ENCODE measurements at places on chromosomes 4 and X.

- DNase-seq: no peak
Measured at GRCh38 chr4:38364383-38364963, 299.5 kb upstream of the KLF3 start.

- no peak for DNase-seq
Measured at GRCh38 chrX:590693-591404, 39.7 kb upstream of the SHOX start.

DNA sequence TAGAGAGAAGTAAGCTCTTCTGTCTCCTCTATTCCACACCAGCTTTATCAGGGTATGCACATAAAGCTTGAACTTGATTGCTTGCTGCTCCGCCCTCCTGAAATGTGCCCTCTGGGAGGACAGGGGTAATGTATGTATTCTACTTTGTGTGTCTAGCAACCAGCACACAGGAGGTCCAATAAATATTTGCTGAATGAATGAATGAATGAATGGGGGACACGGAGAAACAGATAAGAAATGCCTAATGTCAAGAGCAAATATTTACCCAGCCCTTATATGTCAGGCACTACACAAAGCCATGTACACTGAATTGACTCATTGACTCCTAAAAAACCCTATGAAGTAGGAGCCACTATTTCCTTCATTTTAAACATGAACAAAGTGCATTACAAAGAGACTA lies 2.3 kb upstream of the MSL3 start:
- no peak for DNase-seq

DNA sequence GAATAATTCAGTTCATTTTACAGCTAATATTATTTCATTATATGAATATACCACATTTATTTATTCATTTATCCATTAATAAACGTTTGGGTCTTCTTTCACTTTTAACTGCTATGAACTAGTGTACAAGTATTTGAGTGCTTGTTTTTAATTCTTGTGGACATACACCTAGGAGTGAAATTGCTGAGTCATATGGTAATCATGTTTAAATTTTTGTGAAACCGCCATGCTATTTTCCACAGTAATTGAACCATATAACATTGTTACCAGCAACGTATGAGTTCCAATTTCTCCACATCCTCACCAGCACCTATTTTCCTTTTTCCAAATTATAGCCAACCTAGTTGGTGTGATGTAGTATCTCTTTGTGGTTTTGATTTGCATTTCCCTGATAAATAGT lies 388.2 kb downstream of the MAGEE1 start:
- no peak for DNase-seq

DNA sequence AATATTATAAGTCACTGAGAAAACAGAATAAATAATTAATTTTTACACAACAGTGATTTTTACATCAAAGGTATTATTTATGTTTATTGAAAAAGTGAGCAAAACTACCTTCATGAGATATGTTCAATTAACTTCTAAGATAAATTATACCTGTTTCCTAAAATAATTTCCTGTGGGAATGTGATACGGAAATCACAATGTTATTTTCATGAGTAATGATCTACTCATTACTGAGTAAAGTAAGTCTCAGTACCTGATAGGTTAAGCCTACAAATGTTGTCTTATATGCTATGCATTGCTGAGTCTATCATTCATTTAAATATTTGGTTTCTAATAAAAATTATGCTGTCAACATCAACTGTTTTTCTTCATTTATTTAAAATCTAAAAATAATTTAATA lies 324.0 kb downstream of the STPG2 start:
- DNase-seq: no peak

DNA sequence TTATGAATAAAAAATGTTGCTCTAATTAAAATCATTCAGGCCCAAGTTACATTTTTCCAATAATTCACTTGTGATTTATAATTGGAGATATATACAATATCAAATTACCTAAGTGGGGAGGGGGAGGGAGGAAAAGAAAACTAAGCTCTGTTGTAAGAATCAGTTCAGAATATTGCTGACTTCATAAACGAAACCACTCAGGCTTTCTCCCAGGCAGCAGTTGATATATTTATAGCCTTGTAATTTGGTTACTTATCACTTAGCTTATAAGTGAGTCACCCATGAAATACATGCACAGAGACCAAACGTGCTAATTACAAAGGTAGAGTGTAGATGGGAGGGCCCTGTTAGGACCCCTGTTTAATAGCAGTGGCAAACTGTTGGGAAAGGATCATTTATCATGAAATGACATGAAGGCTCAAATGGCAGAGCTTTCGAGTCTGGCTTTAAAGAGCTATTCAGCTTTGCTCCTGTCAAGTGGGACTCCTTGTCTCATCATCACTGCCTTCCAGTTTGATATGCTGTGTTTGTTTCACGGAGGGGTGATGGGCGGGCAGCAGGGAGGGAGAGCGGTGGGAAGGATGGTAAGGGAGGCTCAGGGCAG lies 105.6 kb upstream of the PGRMC2 start:
- peak; percentile 78 for DNase-seq

DNA sequence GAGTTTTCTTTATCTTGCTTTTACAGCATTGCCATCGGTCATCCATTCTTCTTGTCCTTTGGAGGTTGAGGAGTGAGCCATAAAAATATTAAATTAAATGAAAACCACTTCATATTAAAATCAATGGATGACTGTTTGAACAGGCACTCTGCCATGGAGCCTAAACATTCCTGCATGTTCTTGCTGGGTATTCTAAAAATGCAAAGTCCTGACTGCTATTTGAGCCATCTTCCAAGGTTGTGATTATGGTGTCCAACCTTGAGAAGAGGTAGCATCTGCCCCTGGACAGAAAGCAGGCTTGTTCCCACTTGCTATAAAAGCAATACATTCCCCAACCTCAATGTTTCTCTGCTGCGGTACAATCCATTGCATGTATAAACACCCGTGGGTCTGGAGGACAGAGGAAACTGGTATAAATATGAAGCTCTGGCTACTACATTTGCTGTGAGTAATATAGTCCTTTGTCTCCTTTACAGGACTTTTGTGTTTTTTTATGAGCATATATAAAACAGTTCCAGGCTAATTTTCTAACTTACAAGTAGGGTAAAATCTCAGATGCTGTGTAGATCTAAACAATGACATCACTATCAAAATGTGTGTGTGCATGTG lies 70.9 kb upstream of the FAT4 start:
- peak; percentile 7 for DNase-seq

GRCh38 chr4:25092139-25092538 lies 61.4 kb upstream of the LGI2 start:
- no peak for DNase-seq

DNA sequence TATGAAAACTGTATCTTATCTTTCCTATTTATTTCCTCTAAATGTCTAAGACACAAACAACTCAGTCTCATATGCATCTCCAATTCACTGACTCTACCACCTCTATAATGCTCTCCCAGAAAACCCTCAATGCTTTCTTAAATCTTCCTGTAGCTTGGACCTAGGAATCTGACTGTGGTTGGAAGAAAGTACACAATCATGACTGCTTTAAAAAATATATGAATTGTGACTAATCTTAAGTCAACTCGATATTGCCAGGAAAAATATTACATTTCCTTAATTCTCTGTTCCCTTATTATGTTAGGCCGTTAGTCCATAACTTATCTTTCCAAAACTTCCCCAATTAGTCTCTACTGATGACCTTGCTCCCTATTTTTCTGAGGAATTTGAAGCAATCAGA lies 87.0 kb downstream of the SPCS3 start:
- no peak for DNase-seq

GRCh38 chr4:5757536-5757935 lies 46.5 kb downstream of the EVC start:
- no peak for DNase-seq

- DNase-seq: no peak
Measured at GRCh38 chr4:25449688-25450087, 72.6 kb downstream of the ANAPC4 start.

DNA sequence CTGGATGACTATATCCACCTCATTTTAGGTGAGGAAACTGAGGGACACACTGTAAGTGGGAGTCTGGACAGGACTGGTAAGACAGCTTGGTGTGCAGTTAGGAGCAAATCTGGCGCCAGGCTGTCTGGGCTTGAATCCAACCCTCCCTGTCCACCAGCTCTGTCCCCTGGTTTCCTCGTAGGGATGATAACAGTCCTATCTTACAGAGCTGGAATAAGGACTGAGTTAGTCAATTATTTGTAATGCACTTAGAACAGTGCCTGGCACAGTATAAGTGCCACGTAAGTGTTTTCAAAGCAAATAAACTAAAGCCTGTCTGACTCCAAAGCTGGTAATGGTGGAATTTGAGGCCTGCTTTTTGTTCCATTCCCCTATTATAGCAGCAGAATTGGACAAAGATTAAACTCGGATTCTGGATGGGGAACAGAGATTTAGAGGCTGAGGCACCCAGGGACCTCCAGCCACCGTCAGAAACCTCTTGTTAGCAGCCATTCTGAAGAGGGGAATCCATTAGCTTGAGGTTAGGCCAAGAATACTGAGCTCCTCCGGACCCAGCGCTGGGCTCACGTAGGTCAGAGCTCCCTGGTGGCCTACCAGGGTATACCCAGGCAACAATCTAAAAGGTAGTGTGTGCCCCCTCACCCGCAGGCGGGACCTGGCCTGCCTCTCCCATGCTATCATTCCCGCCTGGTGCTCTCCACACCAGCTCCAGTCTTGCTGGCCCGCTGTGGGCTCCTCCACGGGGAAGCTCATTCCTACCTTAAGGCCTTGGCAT lies 102.1 kb downstream of the UCHL1 start:
- peak; percentile 24 for DNase-seq

GRCh38 chr4:113769744-113770143 lies 8.2 kb upstream of the CAMK2D start:
- DNase-seq: no peak

DNA sequence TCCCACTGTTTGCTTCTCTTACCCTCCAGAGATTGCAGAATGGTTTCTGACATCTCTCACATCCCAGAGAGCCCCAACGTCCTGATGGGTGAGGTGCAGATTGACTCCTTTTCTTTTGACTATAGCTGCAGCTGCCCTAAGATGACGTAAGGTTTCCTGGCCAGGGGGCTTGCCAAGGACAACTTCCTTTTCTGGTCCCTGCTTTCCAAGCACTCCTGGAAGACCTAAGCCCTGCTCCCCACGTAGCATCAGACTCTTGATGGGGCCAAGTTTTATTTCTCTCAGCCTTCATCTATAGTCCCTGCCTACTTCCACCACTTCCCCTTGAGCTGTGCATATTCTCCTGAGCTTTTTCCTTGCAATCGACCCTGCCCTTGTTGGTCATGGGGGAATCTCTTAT lies 497.7 kb downstream of the IDS start:
- DNase-seq: no peak

- DNase-seq: no peak
Measured at GRCh38 chr4:118318931-118319330, 33.9 kb downstream of the PRSS12 start.

GRCh38 chr4:30746735-30747134 lies 26.6 kb downstream of the PCDH7 start:
- DNase-seq: no peak

DNA sequence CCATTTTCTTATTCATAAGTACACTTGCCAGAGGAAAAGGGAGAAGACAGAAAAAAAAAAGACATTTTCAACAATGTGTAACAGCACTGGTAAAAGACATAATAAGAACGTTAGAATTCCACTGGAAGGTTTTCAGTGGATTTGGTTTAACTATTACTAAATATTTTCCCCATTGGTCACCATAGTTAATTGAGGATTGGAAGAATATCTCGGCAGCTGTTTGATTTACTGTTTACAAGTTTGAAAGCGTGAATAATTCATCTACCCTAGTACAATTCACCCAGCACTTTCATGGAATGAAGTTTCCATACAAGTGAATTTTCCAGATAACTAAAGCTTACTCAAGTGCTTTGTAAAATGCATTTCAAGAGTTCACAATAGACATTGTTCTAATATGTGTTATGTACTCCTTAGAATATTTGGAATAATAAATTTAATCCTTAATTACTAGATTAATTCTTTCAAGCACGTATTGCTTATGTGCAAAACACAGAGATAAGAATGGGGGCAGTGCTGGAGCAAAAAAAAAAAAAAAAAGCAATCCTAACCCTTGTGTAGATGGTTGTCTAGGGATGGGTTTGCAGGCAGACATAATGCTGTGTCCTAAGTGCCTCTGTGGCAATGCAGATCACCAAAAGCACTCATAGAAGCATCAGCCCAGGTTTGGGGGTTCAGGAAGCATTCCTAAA lies 57.1 kb downstream of the ENPEP start:
- DNase-seq: peak; percentile 47

GRCh38 chrX:133658293-133658911 lies 243.1 kb upstream of the GPC4 start:
- DNase-seq: no peak

GRCh38 chr4:47239649-47240048 lies 208.3 kb downstream of the GABRB1 start:
- DNase-seq: no peak

GRCh38 chr4:7296661-7297335 lies 104.5 kb downstream of the SORCS2 start:
- DNase-seq: no peak

DNA sequence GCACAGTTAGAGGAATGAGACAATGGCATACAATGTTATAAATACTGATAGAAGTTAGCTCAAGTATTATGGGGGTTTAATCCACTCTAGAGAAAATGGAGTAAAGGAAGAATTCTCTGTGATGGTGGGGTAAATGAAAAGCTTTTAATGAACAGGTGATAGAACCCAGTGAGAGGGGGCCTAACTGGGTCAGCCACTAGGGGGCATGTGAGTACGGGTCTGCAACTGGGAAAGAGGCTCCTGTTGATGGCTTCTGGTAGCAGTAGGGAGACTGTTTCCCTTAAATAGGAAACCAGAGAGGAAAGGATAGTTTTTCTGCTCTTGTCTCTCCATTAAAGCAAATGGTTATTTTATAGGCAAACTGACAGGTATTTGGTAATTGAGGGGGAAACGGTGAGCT lies 132.8 kb upstream of the GPR101 start:
- no peak for DNase-seq

GRCh38 chrX:116605576-116605975 lies 142.8 kb upstream of the CT83 start:
- no peak for DNase-seq

GRCh38 chr4:17092736-17093437 lies 194.4 kb upstream of the LDB2 start:
- no peak for DNase-seq

DNA sequence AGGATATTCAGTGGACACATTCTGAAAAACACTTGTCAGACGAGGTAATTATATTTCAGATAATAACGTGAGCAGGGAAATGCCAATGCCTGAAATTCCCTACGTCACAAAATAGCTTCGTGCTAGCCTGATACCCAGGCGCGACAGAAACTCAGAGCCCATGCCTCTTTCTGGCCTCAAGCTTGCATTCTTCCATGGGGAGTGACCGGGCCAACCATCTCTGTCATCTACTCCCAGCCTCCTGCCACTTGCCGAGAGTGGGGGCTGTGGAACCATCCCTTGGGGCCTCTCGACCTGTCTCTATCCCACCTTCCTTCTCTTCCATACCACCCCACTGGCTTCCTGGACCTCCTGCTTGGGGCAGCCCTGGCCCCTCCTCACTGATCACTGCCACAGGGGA lies 34.5 kb upstream of the CDKN2AIP start:
- no peak for DNase-seq
